ENCODE measurements at places on chromosomes 16 and 17.

- no peak for DNase-seq
These were observed 16.5 kb downstream of the NFE2L1 start for GRCh38 chr17:48064638-48065037.

DNA sequence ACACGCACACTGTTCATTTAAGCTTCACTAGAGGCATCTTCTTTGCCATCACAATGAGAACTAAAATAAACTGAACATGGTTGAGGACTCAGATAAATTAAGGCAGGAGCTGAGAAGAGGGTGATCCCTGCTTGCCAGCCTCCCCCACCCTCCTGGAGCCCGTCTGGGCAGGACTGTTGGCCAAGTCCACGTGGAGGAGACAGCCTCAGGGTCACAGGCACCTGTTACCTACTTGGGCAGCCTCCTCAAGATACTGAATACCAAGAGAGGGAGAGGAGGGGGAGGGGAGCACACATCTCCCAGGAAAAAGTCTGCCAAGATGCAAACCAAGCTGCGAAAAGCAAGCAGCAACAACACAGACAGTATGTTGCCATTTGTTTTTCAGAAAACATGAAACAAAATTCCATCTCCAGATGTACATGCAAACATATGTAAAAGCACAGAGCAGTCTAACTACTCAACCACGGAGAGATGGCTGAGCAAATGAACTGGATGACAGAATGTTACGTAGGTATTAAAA lies 67.4 kb downstream of the SLC39A11 start:
- no peak for DNase-seq

GRCh38 chr17:9256751-9257629 lies 235.7 kb downstream of the NTN1 start:
- DNase-seq, result no peak

GRCh38 chr17:41689497-41690299 lies 1.0 kb downstream of the EIF1 start:
- DNase-seq, result no peak

- no peak for DNase-seq
These were observed 56.0 kb upstream of the FA2H start for GRCh38 chr16:74830648-74831047.

- no peak for DNase-seq
These were observed 13.3 kb upstream of the CCDC144A start for GRCh38 chr17:16676676-16677268.

DNA sequence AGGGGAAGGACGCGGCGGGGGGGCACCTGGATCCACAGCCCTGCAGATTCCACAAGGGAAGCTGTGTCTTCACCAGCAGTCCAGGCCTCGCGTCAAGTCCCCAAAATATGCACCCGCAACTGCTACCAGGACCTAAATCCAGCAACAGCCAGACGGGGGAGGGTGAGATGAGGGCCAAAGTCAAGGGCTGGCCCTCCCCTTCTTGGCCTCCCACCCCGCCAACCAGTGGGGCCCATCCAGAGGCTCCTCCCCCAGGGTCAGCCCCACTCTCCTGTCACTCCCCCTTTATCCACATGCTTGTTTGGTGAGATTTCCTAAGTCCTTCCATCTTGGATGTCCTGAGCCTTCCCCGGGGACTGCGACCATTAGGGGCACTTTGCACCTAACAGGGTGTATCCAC lies 138.7 kb downstream of the ENGASE start:
- no peak for DNase-seq

- no peak for DNase-seq
These were observed 82.9 kb downstream of the SDR42E1 start for GRCh38 chr16:81928271-81928918.

- DNase-seq, result no peak
These were observed 135.2 kb upstream of the SALL1 start for GRCh38 chr16:51286272-51286671.

- no peak for DNase-seq
These were observed 41.2 kb downstream of the HELZ start for GRCh38 chr17:67203818-67204217.

DNA sequence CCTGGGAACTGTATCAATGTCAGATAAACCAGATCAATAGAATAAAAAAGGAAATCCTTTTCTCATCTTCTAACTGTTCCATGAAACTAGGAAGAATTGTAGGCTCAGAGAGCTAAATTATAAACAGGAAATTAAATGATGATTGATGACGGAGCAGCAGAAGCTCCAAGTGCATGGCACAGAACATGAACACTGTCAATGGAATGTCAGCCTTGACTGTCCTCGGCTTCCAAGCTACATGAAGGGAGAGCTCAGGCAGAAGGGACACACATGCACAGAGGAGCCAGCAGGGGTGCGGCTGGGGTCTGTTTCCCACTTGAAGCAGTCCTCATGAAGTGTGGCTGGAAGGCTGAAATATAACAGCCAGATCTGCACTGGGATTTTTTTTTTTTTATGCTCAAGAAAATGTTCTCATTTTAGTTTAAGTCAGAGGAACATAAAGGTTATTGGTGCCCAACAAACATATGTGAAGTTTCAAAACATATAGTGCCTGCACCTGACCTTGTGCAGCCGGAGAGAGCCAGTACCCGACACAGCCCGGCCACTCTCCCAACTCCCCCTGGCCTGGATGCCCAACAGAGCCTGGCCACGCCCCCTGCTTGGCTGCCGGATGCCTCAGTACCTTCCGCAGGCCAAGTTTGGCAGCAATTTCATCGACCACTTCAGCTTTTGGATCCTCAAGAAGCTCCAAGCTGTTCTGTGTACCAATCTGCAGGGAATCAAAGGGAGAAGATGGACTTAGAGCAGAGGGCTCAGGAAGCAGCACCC lies 37.0 kb downstream of the NPLOC4 start:
- no peak for DNase-seq

GRCh38 chr17:12522743-12523183 lies 142.9 kb upstream of the MYOCD start:
- DNase-seq, result no peak

DNA sequence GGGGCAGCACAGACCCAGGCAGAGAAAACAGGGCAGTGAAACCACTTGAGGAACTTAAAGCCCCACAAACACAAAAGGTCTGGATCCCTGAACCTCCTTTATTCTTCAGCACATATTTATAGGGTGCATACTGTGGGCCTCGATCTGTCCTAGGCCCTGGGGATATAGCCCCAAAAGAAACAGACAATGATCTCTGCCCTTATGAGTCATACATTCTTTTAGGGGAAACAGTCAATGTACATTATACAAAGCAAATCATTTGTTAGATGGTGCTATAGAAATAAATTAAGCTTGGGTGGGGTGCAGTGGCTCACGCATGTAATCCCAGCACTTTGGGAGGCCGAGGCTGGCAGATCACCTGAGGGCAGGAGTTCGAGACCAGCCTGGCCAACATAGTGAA lies 10.0 kb upstream of the HES7 start:
- DNase-seq, result no peak

GRCh38 chr17:60631119-60631518 lies 31.1 kb downstream of the PPM1D start:
- DNase-seq, result no peak

GRCh38 chr16:25064937-25065336 lies 46.6 kb upstream of the LCMT1 start:
- no peak for DNase-seq

DNA sequence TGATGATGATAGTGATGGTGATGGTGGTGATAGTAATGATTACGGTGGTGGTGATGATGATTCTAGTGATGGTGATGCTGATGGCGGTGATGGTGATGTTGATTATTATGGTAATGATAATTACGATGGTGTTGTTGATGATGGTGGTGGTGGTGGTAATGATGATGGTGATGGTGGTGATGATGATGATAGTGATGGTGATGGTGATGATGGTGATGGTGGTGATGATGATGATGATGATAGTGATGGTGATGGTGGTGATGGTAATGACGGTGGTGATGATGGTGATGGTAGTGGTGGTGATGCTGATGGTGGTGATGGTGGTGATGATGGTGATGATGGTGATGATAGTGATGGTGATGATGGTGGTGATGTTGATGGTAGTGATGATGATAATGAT lies 370.0 kb downstream of the CDH13 start:
- DNase-seq, result no peak

DNA sequence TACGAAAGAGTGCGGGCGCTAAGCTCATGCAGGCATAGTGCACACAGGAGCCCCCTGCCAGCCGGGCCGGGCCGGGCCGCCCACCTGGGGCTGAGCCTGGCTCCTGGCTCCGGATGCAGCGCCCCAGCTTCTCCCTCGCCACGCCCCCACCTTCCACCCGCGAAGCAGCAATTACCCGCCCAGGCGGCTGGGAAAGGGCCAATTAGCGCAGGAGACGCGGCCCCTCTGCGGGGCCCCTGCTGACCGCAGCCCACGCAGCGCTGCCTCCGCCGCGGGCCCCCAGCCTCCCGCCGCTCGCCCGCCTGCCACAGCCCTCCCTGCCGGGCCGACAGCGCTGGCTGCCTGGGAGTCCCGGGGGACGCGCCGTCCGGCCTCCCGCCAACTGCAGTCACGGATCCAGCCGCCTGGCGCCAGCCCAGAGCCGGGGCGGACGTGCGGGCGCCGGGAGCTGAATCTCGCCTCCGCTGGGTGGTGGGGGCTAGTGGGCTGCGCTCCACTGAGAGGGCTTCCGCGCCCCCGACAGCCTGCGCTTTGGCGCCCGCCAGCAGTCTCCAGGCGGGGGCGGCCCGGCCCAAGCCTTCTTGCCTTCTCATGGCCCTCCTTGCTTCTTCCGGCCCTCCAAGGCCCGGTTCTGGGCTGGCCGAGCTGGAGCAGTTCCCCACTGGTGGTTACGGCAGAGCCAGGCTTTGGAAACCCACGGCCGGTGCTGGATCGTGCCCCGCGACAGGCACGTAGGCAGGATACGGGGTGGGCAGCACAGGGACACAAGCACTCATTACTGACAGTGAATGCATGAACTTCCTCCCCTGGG lies 14.9 kb upstream of the CBFB start:
- DNase-seq, result peak; percentile 65

DNA sequence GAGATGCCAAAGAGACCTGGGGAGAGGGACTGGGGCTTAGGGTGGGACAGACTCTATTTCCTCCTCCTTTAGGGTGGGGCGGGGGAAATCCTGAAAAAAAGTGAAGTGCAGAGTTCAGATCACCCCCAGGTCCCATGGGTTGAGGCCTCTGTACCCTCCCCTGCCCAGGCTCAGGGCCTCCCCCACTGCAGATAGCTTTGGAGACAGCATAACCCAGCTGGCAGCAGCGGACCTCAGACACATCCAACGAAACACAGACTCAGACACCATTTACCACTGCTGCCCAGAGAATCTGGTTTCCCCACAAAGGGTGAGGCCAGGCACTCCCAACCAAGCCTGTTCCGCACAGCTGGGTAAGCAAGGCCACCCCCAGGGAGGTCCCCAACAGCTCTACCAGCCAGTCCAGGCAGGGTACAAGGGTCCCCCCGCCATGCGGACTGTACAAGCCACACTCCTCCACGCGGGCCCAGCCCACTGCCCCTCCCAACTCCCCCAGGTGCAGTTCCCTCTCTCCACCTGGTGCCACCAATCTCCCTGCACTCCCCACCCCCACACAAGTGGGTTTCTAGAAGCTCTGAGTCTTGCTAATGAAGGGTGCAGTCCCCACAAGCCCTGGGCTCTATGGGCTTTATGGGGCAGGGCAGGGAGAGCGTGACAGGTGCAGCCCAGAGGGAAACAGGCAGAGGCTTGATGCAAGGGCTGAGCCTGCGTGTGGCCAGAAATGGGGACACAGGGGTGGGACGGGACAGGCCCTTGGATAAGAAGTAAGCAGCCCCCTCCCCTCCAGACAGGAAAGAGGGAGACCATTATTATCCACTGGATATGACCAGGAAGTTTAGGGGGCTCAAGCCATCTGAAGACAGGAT lies 8.9 kb downstream of the RHBDF2 start:
- DNase-seq, result peak; percentile 49

DNA sequence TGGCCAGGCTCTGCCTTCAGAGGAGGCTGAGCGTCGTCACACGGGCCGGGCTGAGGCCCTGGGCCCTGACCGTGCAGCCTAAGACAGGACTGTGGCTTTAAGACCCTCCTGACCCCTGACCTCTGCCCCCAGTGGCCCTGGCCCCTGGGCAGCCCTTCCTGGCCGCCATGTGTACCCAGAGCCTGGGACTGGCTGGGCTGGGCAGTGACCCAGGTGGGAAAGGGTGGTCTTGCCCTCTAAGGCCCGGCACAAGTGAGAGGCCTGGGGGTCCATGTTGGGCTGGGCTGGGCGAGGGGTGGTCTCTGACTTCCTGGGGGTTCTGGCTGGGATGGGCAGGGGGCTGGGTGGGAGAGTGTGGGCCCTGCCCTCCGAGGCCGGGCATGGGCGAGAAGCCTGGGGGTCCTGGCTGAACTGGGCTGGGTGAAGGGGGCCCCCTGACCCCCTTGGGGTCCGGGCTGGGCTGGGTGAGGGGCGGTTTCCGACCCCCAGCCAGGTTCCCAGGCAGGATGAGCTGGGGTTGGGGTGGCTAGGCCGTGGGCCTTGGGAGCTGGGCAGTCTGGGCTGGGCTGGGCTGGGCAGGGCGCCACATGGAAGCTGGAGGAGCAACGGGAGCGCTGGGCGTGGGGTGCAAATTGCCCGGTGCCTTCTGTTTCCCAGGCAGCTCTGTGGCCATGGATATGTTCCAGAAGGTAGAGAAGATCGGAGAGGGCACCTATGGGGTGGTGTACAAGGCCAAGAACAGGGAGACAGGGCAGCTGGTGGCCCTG lies at the start of gene CDK3:
CDK3 (plus strand) TSS at position 101 of the 767 bp plus-strand sequence; CDS start at position 672, 571 bp downstream.
- DNase-seq, result no peak

DNA sequence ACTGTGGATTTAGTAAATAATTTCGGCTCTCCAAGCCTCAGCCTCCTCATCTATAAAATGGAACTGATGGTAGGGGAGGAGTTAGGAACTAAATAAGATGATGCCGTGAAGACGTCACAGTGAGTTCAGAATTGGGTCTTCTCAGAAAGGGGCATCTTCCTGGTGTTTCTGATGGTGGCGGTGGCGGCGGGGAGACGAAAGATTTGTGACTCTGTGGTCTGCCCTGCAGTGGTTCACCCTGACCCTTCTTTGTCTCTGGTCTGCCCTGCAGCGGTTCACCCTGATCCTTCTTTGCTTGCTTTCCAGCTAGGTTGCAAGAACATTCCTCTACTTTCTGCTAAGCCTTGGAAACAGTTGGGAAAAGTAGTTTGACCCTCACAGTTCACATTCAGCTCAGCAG lies 34.3 kb downstream of the WFDC1 start:
- no peak for DNase-seq

GRCh38 chr17:58480090-58480489 lies 8.1 kb downstream of the HSF5 start:
- no peak for DNase-seq
